ENCODE measurements at places on chromosomes 3 and 15.
A peak's percentile ranks its signal among the peaks of the same experiment; 100 is the strongest.

GRCh38 chr3:149575213-149575960, 82.4 kb downstream of the WWTR1 start:
- DNase-seq: no peak

- no peak for DNase-seq
Observed at GRCh38 chr3:169578381-169579024, 85.0 kb downstream of the MECOM start.

GRCh38 chr15:27485265-27485664, 514.3 kb downstream of the GABRG3 start:
- no peak for DNase-seq

GRCh38 chr3:168141405-168141998, 45.8 kb upstream of the GOLIM4 start:
- DNase-seq: no peak

DNA sequence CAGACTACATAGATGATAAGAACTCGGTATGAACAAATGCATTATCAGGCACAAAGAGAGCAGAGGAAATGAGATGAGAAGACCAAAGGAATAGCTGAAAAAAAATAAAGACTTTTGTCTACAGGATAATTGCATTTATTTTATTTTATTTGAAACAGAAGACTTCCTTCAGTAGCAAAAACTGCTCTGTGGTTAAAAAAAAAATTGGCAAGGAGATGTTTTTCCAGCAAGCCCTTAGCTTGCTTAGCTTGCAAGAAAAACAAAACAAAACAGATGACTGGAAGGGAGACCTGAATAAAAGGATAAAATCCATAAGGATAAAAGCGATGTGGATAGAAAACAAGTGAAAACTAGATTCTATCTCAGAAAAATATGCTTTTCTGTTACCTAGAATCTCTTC, 9.1 kb upstream of the PPM1L start:
- DNase-seq: peak; percentile 54

DNA sequence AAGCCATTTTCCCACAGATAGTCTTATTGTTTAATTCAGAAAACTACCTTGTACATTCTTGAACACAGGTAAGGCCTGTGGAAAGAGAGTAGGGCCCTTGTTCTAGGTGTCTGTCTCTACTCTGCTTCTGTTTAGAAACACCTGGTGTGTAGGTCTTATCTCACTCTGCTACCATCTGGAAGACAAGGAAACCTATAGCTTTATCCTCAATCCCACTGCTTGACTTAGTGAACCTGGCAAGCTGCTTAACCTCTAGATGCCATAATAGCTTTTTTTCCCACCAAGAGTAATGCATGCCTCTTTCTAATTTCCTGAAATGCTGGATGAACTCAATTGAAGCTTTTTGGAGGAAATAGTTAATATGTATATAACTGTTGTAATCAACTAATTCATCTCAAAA, 82.6 kb upstream of the RAP2B start:
- DNase-seq: no peak

- DNase-seq: no peak
Observed at GRCh38 chr3:172607305-172608121, 84.3 kb upstream of the TNFSF10 start.

GRCh38 chr15:50304836-50305235, 39.3 kb upstream of the HDC start:
- no peak for DNase-seq

DNA sequence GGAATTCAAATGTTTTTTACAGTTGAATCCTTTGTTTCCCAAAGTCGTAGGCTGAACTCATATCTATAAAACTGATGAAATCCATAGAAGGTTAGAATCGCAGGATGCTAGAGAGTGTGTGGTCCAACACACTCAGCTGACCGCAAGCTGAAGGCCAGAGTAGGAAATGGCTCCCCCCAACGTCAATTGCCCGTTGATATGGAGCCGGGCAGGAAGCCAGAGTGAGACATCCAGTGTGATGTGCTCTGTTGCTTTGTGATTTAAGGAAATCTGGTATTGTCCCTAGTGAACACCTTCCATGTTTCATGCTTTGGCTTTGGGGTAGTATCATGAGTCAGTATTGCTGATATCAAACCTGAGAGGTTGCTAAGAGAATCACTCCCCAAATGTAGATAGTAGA, 5.8 kb upstream of the MEX3B start:
- DNase-seq: no peak

DNA sequence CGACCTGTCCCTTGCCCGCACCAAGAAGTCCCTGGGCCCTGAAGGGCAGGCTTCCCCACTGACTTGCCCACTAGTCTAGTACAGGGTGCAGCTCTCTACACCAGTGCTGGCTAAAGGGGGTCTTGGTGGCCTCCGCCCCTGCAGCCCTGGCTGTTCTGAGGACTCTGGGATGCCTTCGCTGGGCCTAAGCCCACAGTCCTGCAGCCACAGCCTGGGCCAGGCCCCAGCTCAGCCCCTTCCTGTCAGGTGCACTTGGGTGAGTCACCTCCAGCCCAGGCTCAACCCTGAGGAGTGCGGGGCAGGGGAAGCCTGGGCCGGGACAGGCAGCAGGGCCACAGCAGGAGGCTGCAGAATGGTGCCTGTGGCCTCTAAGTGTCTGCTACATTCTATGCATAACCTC, 971 bp downstream of the C3orf22 start:
- no peak for DNase-seq

DNA sequence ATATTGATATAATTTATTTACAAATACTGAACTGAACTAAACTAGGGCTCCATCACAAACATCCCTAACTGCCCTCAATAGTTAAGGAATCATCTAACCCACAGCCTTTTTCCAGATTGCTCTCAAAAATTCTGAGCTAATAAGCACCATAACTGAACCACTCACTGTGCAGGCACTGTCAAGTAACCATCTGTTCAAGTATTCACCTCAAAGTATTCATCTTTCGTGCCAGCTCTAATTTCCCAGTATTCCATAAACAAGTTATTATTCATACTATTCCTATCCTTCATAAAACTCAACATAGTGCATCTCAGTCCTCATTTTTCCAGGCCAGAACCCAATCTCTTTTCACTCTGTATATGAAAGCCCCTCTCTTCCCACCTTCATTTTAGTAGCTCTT, 41.1 kb downstream of the THBS1 start:
- DNase-seq: no peak

DNA sequence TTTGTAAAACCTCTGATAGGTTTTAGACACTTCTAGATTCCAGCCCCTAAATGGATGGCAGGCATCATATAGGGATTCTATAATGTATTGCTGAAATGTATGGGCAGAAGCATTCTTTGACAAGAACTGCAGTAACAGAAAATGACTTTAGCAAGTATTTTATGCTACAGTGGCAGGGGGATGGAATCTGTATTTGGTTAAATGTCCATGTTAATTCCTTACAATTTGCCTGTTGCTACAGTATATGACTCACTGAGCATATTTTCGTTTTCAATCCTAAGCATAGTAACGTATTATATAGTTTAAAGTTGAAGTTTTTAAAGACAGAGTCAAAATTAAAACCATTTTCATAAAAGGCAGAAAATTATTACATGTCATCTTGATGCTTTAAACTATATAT, 150.1 kb downstream of the MEX3B start:
- DNase-seq: no peak

- DNase-seq: no peak
Observed at GRCh38 chr15:60135961-60136360, 131.8 kb downstream of the FOXB1 start.

GRCh38 chr3:87161013-87161412, 66.1 kb upstream of the CHMP2B start:
- DNase-seq: no peak

- DNase-seq: peak; percentile 52
Observed at GRCh38 chr3:140898340-140899180, 43.1 kb upstream of the SLC25A36 start.

GRCh38 chr3:115638991-115639390, 15.7 kb downstream of the GAP43 start:
- no peak for DNase-seq

- DNase-seq: no peak
Observed at GRCh38 chr3:100811779-100812507, 102.6 kb downstream of the TFG start.

- no peak for DNase-seq
Observed at GRCh38 chr15:66145726-66146182, 107.8 kb downstream of the MEGF11 start.

DNA sequence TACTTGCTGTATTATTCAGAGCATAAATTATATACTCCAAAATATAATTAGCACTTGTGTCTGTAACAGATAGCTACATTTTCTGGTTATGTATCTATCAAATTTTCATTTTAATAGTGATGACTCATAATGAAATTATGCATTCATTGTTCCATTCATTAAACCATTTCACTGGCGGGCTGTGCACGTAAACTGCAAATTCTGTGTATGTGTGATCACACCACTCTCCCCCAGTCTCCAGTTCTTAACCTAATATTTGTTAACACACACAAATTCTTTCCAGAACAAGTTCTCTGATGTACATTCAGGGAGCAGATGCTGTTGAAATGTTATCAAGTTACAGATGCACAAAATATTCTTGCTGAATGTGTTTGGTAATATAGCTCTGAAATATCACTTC, 3.8 kb upstream of the KCNMB2 start:
- no peak for DNase-seq

DNA sequence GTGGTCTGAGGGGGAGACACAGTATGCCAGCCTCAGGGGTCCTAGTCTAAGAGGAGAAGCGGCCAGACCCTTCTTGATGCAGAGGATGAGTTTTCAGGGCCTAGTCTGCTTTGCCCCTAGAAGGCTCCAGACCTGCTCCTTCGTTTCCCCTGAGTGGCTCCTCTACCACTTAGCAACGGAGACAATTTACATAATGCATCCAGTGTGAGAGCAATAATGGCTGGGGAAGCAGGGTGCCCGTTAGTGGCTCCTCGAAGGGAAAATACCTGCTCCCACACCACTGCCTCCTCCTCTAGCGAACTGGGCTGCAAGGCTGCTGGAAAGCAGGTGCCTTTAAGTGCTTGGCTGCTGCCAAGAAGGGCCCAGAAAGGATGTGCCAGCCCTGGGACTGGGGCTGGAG, 38.9 kb downstream of the CACNA2D2 start:
- no peak for DNase-seq

- no peak for DNase-seq
Observed at GRCh38 chr3:185332026-185332735, 30.8 kb upstream of the MAP3K13 start.

DNA sequence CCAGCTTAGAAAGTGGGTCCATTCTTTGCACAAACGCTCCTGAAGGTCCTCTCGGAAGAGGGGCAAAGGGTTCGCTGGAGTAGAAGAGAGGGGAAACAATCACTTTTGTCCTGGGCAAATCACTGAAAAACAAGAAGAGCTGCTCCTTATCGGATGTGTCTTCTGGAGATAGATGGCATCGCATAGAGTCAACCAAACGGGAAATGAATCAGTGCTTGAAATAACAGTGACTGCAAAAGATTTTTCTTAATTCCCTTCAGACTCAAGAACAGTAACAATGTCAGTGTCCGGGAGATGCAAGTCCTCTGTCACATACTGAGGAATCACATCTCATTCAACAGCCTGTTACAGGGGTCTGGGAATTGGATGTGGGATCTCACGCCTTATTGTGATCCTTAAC, 78.8 kb upstream of the PCSK6 start:
- no peak for DNase-seq

DNA sequence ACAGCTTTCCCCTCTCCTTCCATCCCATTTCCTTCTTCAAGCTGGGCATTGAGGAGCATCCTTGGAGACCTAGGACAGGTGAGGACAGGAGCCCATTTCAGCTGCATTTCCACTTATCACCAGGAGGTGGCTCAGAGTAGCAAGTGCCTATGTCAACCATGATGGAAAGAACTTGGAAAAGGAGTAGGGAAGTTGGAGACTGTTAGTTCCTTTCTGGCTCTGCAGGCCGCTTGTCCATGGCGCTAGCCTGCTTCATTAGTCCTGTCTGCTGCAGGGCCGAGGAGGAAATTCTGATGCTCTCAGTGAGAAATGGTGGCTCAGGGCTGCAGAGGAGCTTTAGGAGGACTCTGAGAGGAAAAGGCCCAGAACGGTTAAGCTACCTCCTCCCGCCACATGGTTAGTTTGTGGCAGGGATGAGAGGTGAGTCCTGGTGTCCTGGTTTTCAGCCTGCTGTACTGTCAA, 7.0 kb upstream of the CD276 start:
- peak; percentile 48 for DNase-seq

DNA sequence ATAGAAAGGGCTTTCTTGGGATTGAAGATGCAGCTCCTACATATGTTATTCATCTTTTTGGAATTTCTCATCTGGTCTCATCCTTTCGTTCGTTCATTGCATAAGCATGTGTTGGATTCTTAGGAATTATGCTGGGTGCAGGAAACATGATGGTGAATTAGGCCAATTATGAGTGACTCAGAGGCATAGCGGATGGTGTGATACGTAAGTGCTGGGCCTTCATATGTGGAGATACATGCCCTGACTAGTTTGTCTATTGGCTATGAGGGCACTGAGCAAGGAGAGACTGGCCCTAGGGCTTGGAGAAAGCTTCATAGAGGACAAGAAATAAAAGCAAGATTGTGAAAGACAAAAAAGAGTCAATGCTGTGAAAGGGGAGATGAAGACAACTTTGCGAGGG, 235.1 kb downstream of the MYRIP start:
- DNase-seq: no peak

- no peak for DNase-seq
Observed at GRCh38 chr3:26653811-26654425, 31.3 kb downstream of the LRRC3B start.

DNA sequence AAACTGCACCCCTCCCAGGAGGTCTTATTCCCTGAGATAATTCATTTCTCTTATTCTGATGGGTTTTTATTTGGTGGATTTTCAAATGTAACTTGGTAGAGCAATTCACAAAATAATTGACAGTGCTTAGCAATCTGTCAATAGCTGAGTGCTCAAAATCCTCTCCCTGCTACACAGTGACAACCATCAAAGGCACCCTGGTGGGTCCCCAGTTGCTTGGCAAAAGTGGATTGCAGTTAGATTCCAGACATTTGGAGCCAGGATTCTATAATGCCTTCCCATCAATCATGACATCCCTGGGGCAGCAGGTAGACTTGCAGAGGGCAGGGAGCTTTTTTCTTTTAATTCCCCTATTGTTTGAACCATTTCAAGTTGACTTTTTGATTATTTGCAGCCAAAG, 59.0 kb downstream of the FHIT start:
- no peak for DNase-seq

DNA sequence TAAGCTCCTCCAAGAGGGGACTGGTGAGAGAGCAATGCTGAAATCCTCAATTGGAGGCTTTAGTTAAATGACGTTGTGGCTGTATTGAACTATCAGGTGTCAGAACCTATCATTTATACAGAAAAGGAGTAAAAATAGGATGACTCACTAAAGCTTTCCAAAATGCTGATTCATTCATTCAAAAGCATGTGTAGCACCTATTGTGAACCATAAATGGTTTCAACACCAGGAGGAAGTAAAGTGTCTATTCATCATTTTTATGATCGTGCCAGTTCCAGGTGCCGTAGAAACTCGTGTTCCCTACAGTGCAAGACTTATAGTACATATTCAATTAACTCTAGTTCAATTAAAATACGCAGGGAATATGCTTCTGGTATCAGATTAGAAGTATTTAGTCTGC, 66.5 kb upstream of the ARRDC4 start:
- DNase-seq: no peak

DNA sequence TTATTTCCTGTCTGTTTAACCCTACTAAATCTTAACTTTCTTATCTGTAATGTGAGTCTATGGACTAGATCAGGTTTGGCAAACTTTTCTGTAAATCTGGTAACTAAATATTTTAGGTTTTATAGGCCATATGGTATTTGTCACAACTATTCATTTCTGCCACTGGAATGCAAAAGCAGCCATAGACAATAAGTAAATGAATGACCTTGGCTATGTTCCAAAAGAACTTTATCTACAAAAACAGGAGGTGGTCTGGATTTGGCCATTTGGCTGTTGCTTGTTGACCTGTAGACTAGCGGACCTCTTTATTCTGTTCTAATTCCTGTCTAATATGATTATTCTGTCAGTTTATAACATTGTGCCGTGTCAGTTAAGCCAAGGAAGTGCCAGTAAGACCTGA, 314.2 kb downstream of the LPP start:
- DNase-seq: no peak

Data from hematopoietic multipotent progenitor cell treated with erythropoietin and hydrocortisone succinate and interleukin-3 and kit ligand, for 17 days (in vitro differentiated cells).